Stimulated activated CD4-positive, alpha-beta T cell treated with anti-CD3 and anti-CD28 coated beads, Interleukin-12 subunit alpha, Interleukin-12 subunit beta, amount 100 ng/mL, for 48 hours (primary cell): ENCODE measurements at places on chromosomes 2 and 18.

GRCh38 chr2:151325581-151326095 is 31.8 kb upstream of the TNFAIP6 start:
- DNase-seq: no peak

- no peak for DNase-seq
These were observed 81.5 kb upstream of the ODC1 start for GRCh38 chr2:10529611-10530010.

GRCh38 chr2:85924522-85924921 is 35.7 kb upstream of the ST3GAL5 start:
- DNase-seq: no peak

GRCh38 chr2:102592601-102593000 is 26.8 kb upstream of the SLC9A2 start:
- DNase-seq: peak; percentile 47

DNA sequence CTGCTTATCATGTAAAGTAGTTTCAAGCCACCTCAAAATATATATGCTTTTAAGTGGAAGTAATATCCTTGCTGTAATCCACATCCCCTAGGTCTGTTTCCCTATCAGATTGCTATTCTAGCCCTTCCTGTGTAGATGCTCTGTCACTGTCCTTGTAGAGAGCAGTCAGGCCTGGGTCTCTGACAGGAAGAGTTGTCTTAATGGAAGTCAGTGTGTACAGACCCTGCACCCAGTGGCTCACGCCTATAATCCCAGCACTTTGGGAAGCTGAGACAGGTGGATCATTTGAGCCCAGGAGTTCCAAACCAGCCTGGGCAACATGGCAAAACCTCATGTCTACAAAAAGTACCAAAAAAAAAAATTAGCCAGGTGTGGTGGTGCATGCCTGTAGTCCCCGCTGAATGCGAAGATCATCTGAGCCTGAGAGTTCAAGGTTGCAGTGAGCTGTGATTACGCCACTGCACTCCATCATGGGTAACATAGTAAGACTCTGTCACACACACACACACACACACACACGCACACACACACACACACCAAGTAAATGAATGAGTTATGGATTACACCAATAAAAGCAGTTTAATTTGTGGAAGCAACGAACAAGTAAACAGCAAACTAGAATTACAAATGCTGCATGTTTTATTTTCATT is 70.2 kb upstream of the DSC1 start:
- no peak for DNase-seq

DNA sequence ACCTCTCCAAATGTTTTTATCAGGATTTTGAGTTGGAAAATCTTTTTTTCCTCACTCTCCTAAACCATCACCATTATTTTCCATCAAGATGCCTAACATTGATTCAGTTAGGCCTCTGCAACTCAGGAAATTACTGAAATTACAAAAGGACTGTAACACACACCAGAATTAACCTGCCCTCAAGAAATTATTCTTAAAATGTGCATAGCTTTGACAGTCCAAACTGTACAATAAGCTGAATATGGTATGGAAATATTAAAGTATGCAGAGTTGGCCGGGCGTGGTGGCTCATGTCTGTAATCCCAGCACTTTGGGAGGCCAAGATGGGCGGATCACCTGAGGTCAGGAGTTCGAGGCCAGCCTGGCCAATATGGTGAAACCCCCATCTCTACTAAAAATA is 50.2 kb upstream of the PHLPP1 start:
- no peak for DNase-seq

DNA sequence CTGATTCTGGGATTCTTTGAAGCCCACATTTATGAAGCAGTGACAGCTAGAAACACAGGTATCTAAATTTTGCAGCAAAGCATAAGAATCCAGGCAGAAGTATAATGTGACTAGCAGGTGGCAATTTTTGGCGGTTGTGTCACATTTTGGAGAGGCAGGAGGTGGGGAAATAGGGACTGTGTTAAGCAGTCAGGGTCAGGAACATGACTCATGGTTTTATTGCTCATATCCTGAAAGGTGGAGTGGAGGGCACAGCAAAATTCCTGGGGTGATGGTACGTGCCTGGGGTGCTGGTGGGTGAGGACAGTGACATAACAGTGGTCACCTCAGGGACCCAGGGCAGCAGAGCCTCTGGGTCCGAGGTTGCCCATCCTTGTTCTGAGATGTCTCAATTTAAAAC is 63.5 kb upstream of the TTN start:
- no peak for DNase-seq

DNA sequence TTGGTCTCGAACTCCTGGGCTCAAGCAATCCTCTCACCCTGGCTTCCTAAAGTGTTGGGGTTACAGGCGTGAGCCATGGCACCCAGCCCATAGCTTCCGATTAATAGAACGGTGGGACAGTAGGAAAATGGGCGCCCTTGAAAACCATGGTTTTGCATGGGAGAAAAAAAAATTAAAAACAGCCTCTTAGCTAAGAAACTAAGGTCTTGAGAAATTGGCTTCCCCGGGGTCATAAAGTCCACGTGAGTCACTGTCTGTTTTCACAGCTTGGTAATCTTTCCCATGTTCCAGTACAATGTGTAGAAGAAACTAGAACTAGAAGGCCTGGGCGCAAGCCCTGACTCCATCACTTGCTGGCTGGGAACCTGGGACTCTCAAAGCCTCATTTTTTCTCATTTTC is 20.7 kb downstream of the B3GNT2 start:
- DNase-seq: no peak

DNA sequence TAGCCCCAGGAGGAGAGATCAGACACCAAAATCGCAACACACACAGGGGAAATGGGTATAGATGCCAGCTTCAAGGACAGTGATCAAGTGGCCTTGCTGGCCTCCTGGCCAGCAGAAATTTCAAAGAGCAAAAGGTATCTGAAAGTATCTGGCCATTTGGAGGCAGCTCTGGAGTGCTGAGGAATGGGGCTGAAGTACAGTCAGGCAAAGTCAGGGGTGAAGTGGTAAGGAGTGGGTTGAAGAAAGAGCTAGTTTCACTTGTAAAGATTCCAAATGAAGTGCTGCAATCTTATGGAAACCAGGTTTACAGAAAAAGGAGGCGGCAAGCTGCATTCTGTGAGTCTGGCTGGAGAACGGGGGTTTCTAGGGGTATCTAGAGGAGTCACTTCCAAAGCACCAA is 19.2 kb upstream of the PCBP1 start:
- DNase-seq: no peak

DNA sequence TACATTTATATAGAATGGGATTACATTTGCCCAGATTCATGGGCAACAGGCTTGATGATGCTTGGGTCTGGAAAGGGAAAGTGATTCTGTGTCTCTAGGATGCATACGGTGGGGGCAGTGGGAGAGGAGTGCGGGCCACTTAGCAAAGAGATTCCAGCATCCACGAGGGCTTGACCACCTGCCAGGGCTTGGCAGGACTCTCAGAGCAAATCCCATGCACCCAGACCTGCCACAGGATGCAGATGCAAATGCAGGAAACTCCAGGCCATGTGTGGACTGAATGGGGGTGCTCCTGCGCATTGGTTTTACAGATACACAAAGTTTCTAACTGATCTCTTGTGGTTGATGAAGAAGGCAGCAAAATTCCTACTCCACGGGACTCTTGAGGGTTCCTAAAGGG is 334.7 kb downstream of the CYRIA start:
- no peak for DNase-seq

- no peak for DNase-seq
These were observed 57.5 kb downstream of the KDM3A start for GRCh38 chr2:86498468-86499260.

GRCh38 chr2:138445227-138445626 is 56.3 kb upstream of the SPOPL start:
- no peak for DNase-seq

DNA sequence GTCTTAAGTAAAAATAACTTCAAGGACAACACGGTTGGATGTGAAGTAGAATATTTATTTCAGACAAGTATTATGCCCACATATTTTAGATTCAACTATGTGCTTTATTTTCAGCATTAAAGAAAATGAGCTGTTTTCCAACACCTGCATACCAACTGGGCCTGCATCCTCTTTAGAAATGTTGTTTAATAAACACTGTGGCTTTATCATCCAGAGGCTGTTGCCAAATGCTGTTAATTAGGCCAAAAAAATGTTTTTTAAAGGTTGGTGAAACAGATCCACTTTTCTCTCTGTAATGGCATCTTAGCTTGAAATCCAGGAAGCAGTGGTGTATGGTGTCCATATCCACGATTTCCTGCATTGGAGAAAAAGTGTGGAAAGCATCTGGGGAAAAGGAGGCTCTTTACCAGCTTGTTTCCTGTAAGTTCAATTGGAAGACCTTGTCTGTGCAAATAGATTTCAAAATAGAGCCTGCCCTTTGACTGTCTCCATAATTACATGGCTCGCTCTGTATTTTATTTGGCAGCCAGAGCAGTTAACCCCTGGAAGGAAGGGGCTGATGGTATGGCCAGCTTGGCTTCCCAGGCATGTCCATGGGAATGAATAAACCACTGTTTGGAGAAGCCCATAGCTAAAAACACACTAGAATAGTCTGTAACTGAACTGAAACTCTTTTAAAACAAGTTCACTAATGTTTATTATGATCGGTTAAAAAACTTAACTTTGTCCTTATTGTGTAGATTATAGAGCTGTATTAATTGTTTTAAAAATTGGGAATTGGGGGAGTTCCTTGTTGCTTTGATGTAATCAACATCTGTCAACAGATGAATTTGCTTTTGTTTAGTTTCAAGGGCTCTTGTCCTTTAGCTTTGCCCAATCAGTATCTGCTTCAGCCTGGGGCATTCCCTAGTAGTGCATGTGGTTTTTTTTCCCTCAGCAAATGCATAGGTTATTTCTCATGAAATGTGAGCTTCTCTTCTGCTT is 33.0 kb upstream of the DLX1 start:
- no peak for DNase-seq

GRCh38 chr2:201813996-201814760 is 7.8 kb downstream of the CDK15 start:
- DNase-seq: no peak

DNA sequence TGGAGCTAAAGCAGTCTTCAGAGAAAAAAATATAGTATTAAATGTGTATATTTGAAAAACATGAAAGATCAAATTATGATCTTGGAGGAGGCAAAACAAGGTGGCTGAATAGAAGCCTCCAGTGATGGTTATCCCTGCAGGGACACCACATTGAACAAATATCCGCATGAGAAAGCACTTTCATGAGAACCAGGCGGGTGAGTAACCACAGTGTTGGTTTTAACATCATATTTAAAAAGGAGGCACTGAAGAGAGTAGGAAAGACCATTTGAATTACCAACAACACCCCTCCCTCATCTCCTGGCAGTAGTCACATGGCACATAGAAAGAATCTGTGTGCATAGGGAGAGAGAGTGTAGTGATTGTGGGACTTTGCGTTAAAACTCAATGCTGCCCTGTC is 759.6 kb upstream of the NRXN1 start:
- DNase-seq: no peak

GRCh38 chr18:32152705-32153448 is 37.0 kb upstream of the MEP1B start:
- no peak for DNase-seq

- DNase-seq: no peak
These were observed 248.6 kb downstream of the NR4A2 start for GRCh38 chr2:156083763-156084493.

DNA sequence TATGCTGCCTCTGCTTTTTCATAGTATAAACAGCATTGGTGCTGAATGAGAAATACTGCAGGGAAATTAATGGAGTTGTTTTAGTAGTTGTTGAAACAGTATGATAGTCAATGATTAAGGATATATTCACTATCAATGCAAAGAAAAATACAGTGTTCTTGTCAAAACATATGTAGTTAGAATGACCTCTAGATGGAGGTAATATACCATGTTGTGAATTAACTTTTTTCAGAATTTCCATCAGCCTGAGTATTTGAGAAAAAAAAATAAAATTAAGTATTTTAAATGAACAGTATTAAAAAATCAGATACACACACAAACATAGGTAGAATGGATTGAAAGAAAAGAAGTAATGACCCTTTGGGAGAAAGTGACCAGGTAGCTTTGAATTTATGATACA is 59.5 kb downstream of the RMDN2 start:
- no peak for DNase-seq

GRCh38 chr2:165191096-165191728 is 12.6 kb downstream of the SCN3A start:
- DNase-seq: no peak

DNA sequence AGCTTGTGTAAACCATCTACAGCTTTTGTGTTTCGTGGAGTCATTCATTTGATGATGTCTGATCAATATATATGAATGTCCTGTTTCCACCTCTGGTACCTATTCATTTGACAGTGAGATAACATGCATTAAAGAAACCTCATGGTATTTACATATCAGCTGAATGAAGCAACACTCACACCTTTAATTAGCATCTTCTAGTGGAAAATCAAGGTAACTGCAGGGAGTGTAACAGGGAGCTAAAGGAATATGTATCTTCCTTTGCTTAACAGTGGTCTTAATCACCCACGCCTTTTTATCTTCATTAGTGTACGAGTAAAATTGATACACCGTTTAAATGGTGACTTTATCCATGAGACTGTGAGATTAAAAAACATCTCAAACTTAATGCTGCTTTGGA is 15.6 kb downstream of the SLC39A10 start:
- no peak for DNase-seq

GRCh38 chr2:237486334-237486818 is 675 bp upstream of the MLPH start:
- no peak for DNase-seq

GRCh38 chr2:70961648-70961994 is 16.8 kb upstream of the ANKRD53 start:
- DNase-seq: no peak

DNA sequence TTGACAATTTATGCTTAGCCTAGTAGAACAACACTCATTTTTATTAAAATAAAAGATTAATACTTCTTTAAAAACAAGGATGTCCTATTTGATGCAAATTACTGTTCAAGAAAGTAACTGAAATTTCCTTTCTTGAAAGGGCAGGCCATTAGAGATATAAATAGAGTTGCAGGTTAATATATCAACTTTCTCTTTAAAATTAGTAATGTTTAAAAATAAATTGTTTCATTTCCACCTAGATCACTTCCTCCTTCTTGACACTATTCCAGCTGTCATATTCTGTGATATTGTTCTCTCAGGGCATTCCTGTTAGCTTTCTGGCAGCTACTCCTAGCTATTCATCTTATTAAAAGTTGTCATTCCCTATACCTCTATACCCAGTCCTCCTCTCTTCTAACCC is 357.9 kb upstream of the NRP2 start:
- no peak for DNase-seq

DNA sequence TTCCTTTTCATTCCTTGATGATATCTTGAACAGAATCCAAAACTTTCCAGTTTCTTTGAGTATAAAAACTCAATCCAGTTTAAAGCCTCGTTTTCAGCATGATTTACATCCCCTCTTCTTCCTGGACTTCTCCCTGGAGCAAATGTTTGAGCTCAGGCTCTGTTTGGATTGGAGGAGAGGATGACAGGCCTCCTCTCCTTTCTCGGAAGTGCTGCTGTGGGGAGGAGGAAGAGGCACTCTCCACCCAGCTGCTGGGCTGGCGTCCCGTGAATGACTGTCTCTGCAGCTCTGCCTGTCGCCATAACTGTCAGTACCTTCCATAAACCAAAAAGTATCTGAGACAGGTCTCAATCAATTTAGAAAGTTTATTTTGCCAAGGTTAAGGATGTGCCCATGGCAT is 238.2 kb upstream of the AGAP1 start:
- no peak for DNase-seq

GRCh38 chr2:161771148-161771547 is 146.9 kb downstream of the SLC4A10 start:
- no peak for DNase-seq
